CD4-positive, alpha-beta T cell treated with Interleukin-2 at 100 ng/mL for 4 hours (primary cell): ENCODE measurements at places on chromosomes 1 and 21.

- no peak for DNase-seq
Measured at GRCh38 chr21:46126309-46127238, 28.7 kb downstream of the COL6A2 start.

DNA sequence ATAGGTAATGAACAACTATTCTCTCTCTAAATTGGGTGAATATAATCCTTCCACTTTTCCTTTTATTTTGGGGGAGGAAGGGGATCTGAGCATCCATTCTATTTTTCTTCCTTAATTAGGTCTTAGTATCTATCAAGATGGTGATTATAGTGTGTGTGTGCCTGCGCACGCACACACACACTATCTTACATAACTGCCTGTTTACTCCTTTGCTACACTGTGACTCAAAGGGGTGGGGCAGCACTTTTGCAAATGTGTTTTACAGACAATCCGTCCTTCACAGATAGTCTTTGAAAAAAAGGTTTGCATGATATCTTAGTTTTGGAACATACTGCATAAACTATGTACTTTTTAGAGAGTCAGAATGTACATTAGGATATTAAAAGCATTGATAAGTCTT, 191.5 kb downstream of the SDCCAG8 start:
- no peak for DNase-seq

DNA sequence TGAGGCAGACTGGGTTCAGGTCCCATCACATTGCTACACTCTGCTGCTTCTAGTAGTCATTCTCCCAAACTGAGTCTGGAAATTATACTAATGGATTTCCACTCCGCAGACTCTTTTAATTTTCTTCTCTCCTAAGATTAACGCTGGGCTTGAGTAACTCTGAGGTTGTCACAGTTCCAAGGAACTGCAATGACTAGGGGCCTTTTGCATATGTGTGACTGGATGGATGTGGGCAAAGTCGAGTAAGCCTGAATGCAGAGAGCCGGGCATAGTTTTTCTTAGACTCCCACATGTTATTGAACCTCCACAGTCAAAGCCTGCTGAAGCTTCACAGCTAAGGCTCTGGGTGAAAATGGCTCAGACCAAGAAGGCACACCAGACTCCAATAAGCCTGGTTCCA, 160.9 kb upstream of the PROX1 start:
- no peak for DNase-seq

- DNase-seq, result no peak
Measured at GRCh38 chr1:11058595-11059154, 1.1 kb downstream of the SRM start.

DNA sequence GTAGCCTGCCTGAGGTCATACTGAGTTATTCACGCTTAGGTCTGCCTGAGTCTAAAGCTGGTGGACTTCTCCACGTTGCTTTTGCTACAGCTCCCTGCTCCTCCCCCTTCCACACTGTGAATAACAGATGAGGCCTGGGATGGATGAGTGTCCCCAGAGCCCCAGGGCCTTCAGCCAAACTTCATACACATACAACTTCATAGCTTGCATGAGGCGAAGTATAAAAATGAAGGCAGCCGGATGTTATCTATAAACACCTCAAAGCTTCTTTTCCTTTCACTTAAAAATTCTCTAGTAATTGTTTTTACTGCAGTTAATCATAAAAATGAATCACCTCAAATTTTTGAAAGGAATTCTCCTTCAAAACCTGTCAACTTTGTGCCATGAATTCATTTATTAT, 70.2 kb downstream of the DAB1 start:
- no peak for DNase-seq

DNA sequence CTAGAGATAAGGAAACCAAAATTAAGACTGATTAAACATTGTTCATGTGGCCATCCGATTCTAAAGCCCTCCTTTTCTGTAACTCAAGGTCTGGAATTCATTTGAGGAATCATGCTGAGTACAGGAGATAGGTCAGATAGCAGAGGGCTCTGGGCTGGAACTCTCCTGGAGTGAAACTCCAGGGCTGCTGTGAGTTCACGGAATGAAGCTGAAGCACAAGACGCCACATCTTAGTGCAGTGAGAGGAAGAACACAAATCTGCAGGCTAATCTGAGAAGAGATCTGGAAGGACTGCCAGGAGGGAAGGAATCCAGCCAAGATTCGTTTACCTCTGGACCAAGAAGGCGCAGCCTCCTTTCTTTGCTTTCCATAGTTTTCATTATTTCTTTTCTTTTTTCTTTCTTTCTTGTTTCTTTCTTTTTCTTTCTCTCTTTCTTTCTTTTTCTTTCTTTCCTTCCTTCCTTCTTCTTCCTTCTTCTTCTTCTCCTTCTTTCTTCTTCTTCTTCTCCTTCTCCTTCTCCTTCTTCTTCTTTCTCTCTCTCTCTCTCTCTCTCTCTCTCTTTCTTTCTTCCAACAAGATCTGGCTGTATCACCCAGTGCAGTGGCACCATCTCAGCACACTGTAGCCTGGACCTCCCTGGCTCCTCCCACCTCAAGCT, 74.8 kb upstream of the ATP1B1 start:
- no peak for DNase-seq

DNA sequence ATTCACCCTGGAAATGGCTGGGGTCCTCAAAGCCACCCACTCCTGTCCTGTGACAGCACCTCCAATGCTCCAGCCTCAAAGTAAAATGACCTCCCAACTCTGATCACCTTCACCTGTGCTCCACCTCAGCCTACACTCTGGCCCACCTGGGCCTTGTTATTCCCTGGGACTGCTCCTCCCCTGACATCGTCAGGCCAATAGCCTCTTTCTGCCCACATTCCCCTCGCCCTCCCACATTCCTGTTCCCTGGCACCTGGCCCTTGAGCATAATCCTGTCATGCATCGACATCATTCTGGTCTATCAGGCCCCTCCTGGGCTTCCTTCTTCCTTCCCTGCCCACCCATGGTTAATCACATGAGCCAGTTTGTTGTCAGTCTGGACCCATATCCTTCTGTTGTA, 13.2 kb upstream of the BCAR3 start:
- no peak for DNase-seq

DNA sequence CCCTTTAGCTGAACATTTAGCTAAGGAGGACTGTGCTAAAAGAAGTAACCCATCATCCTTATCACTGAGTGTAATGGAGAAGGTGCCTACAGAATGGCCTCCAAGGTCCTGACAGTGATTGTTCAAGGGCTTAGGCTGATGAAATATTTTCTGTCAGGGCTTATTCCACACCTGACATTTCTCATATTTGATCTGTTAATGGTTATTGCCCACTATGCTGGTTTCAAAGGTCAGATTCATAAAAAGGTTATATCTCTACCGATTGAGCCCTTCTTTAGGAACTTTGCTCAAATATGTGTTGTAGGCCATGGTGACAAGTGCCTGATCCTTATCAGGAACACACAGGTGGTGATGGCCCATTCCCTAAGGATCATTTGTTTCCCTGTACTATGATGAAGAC, 766.4 kb upstream of the ADGRL2 start:
- no peak for DNase-seq

- no peak for DNase-seq
Measured at GRCh38 chr1:233406994-233407631, 79.6 kb downstream of the MAP3K21 start.

DNA sequence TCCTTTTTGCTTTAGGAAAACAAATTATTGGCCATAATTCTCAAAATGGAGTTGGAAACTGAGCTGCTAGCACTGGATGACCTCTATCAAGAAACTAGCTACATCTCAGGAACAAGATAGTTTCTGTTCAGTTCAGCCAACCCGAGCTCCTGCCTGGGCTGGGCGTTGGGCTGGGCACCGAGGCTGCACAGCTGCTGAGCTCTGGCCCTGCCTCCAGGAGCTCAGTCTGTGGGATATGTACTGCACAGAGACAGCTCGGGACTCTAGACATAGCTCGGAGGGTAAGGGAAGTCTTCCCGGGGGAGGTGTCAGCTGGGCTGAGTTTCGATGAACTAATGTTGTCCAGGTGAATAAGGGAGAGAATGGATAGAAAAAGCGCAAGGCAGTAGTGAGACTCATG, 24.5 kb upstream of the SLC1A7 start:
- no peak for DNase-seq

GRCh38 chr1:155514582-155515187, 47.9 kb downstream of the ASH1L start:
- DNase-seq, result peak; percentile 30

- DNase-seq, result peak; percentile 66
Measured at GRCh38 chr1:205791568-205792180, 16.4 kb upstream of the RAB29 start.

- no peak for DNase-seq
Measured at GRCh38 chr1:228143480-228144192, 3.6 kb downstream of the GUK1 start.

DNA sequence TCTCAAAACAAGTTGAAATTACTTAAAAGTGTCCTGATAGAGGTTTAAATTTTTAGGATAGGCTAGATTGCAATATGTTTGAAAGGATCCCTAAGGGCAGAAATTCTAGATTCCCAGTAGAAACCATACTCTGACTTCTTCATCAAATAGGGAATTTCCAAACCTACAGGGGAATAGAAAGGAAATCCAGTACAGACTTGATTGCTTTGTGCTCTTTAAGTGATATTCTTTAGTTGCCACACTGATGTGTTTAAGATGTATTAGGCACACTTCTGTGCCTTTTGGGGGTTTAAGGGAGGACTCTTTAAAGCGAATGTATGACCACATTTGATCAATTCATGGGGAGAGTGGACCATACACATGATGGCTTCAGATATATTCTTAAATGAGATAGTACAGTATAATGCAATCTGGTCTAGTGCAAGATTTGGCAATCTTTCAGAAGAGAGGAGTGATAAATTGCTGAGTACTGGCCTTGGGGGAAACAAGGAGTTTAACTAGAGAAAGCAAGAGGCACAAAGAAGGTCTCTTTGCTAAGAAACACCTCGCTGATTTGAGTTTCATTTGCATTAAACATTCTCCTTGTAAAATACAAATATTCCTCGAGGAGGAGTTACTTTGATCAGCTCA, 268.8 kb upstream of the NR5A2 start:
- DNase-seq, result no peak

DNA sequence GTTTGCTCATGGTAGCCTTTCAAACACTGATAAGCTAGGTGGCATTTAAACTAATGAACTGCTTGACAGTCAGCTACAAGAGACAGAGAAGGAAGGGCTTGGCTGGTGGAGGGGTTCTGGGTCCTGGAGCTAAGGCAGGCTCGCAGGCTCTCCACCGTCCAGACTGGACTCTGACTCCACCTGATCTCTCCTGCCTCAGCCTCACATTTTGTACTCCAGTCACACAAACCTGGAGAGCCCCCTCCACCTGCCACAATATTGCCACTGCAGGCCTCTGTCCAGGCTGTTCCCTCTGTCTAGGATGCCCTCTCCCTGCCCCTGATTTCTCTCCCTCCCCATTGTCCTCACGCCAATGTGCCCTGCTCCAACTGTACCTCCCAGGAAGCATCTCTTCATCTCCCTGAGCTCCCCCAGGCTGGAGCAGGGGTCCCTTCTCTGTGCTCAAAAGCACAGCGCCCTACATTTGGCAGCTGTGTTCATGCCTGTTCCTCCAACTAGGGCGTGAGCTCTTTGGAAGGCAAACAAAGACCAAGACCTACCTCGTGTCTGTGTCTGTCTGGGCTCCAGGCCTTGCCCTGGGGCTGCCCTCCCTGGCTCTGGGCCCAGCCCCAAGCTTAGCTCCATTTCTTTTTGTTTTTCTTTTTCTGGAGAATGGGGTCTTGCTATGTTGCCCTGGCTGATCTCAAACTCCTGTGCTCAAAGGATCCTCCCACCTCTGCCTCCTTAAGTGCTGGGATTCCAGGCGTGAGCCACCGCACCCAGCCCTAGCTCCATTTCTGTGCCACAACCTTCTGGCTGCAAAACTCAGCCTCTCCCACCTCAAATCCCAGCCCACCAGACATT, 2.9 kb downstream of the TIE1 start:
- DNase-seq, result no peak

DNA sequence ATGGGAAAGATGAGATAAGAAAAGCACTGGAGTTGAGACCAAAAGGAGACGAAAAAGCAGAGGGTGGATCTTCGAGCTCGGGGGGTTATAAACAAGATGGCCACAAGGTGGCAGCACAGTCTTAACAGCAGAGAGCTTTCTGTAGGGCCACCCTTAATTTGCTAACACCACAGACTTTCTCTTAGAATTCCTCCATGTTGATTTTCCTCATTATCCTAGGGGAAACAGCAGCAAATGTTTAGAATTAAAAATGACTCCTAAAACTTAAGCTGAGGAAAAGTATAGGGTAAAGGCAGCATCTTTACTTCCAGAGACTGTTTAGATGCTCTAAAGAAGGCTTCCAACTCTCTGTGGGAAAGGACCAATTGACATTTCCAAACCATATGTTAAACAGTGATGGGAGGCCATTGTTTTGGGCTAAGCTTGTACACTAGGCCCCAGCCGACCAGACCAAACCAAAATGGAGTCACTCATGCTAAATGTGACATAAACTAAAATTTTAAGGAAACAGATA, 2.5 kb upstream of the APOBEC4 start:
- DNase-seq, result peak; percentile 76

- DNase-seq, result no peak
Measured at GRCh38 chr21:17989780-17990179, 170.6 kb upstream of the C21orf91 start.

GRCh38 chr1:110672001-110672752, 2.6 kb downstream of the KCNA3 start:
- DNase-seq, result peak; percentile 96
